Stimulated activated CD4-positive, alpha-beta T cell treated with anti-CD3 and anti-CD28 coated beads, Interleukin-4, amount 100 ng/mL, for 4 hours (primary cell): ENCODE measurements at places on chromosomes 13 and 19.

- DNase-seq, result no peak
Measured at GRCh38 chr13:52652980-52653303, 306 bp downstream of the SUGT1 start.

DNA sequence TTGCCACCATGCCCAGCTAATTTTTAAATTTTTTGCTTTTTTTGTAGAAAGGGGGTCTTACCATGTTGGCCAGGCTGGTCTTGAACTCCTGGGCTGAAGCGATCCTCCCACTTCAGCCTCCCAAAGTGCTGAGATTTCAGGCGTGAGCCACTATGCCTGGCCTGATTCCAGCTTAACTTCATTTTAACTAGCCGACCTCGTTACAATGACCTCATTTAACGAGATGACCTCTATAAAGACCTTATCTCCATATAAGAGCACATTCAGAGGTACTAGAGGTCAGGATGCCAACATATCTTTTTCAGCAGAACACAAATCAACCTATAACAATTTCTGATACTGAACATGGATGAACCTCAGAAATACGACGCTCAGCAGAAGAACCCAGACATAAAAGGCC, 10.6 kb downstream of the KCNN1 start:
- DNase-seq, result no peak

DNA sequence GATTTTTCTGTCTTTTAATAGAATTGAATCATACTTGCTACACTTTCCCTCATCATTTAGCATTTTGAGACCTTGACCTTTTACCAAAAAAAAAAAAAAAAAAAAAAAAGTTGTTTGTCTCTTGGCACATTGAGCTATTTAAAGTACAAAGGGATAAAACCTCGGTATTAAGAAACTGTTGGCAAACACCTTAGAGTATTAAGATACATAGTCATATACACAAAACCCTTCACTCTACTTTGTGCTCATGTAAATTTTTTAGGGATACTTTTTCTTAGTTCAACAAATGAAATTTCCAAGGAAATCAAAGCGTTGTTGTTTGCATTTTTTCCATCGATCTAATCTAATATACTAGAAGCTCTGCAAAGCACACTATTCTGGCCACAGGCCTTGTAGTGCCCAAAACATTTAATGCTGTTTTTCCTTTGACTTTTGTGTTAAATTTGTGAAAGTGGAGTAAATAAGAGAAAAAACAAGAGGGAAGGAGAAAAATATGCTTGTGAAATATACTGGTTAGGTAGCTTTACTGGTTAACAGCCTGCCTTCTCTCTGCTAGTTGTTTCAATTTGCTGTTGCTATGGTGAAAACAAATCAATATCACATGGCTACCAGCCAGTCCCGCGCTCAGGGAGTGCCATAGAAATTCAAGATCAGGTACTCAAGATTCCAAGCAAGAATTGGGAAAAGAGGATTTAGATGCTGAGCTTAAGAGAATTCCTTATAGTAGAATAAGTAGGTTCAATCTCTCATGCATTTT, 2.6 kb downstream of the MBNL2 start:
- no peak for DNase-seq

- no peak for DNase-seq
Measured at GRCh38 chr13:106036870-106037269, 498.6 kb downstream of the EFNB2 start.

DNA sequence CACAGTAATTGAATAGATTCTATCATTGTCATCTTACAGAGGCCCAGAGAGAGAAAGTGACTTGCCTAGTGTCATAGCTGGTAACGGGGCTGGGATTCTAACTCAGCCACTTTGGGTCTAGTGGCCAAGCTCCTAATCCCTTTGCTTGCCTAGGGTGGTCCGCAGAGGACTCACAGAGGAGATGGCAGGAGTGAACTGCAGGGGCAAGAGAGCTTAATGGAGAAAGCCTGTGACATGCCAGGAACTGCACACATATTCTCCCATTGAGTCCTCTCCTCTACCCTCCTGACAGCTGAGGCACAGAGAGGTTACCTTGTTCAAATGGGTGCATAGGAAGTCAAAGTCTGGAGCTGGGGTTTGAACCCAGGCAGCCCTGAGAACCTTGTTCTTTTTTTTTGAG, 2.7 kb downstream of the LSR start:
- DNase-seq, result no peak

DNA sequence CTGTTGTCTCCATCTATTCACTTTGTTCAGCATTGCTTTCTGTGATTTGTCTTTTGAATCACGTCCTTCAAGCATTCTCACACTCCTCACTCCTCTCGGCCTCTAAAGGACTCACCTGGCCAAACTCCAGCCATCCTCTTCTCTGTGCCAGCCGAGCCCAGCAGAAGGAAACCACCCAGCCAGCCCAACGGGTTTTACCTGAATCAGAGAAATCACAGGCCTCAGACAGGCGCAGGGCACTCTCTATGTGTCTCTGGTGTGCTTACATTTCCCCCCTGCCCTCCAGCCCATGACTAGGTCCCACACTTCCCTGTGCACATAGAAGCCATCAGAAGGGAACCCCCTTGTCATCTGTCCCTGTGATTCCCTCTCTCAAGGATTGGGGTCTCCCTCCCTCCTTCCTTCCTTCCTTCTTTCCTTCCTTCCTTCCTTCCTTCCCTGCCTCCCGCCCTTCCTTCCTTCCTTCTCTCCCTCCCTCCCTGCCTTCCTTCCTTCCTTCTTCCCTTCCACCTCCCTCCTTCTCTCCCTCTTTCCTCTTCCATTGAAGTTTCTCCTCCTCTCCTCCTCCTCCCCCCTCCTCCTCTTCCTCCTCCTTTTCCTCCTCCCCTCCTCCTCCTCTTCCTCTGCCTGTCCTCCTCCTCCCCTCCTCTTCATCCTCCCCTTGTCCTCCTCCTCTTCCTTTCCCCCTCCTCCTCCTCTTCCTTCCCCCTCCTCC, 8.8 kb upstream of the ZNF541 start:
- DNase-seq, result no peak

GRCh38 chr13:97567510-97568243, 133.7 kb downstream of the RAP2A start:
- no peak for DNase-seq

DNA sequence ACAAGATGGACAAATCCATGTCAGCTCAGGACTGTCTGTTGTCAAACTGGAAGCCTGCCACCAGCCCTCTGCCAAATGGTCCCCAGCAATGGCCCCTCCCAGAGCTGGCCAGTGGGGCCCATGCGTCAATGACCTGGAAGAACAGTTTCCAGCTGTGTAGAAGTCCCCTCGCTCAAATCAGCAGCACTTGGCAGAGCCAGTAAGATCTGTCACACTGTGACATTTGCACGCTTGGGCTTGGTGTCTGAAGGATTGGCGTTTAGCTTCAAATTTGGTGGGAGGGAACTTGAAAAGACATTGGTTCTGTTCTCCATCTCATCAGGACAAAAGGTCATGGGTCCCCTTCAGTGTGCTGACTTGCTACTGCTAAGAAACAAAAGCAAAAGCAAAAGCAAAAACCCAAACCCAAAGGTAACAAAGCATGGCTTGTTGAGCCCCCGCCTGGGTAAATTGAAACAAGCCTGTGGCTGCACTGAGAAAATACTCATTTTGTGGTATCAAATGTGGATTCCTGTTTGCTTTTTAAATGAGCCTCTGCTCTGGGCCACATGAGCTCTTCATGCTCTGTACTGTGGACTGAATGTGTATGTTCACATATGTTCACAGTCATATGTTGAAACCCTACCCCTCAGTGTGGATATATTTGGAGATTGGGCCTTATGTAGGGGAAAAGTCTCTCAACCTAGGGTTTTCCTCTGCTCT, 253.6 kb upstream of the MAB21L1 start:
- DNase-seq, result no peak

GRCh38 chr19:41529484-41530183, 46.3 kb upstream of the CEACAM21 start:
- DNase-seq, result no peak

- DNase-seq, result no peak
Measured at GRCh38 chr19:8657869-8658268, 27.4 kb downstream of the NFILZ start.

- DNase-seq, result no peak
Measured at GRCh38 chr19:7980168-7980567, 25.3 kb downstream of the ELAVL1 start.

DNA sequence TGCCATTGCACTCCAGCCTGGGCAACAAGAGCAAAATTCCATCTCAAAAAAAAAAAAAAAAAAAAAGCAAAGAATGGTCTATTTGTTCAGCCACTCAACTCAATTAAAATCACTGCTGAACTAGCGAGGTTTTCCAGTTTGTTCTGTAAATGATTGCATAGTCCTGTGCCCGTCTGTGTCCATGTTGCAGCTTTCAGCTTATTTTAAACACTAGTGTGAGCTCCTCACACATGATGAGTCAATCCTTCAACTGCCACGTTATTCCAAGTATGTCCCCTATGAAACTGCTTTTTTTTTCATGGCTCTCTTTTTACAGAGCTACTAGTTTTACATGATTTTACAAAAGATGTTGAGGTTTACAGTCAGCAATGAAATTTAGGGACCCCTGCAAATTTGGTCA, 12.2 kb downstream of the SUGP2 start:
- DNase-seq, result no peak

- no peak for DNase-seq
Measured at GRCh38 chr13:20923272-20923671, 20.7 kb upstream of the XPO4 start.

GRCh38 chr13:73189362-73189761, 130.6 kb downstream of the KLF5 start:
- no peak for DNase-seq

GRCh38 chr13:56718791-56719190, 421.9 kb upstream of the PRR20A start:
- no peak for DNase-seq

- DNase-seq, result no peak
Measured at GRCh38 chr13:44818428-44818827, 170.8 kb downstream of the NUFIP1 start.

DNA sequence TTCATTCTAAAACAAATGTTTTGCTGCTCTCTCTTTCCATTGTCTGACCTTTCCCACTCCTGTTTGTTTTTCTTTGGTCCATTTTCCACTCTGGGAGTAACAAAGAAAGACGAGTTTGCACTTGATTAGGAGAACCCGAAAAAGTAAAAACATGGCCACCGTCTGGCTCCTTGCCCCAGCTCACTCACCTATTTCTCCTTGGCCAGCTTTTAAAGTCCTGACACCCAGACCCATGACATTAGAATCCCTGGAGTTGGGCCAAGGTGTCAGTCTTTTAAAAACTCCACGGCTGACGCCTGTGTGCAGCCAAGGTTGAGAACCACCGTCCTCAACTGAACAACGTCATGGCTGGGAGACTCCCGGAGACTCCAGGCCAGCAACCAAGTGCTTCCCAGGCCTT, 63.6 kb upstream of the FLT1 start:
- DNase-seq, result no peak

- DNase-seq, result no peak
Measured at GRCh38 chr13:28356561-28357021, 138.3 kb downstream of the FLT1 start.

DNA sequence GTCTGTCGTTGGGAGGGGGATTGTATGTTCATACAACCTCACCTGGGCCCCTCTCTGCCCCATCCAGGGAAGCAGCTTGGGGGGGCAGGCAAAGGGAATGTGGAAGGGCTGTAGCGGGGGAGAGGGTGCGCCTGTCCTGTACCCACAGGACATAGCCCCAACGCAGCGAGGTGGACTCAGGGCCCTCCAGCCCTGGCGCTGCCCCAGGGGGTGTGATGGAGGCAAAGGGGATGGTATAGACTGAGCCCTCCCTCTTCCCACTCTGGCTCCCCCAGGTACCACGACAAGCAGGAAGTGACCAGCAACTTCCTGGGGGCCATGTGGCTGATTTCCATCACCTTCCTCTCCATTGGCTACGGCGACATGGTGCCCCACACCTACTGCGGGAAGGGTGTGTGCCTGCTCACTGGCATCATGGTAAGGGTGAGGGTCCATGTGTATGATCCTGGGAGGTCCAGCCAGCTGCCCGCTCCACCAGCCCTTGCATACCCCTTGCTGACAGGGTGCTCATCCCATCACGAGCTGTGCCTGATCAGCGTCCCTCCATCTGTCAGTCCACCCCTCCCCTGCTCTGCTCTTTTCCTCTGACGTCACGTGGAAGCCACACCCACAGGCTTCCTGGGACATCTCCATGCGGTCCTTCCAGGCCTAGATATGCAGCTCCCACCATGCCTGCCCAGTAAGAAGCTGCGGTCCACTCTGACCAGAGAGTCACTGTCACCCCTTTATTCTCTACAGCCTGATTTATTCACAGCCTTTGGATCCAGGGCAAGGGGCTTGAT, 18.3 kb downstream of the KCNN1 start:
- no peak for DNase-seq
